T-helper 9 cell (primary cell): ENCODE measurements at places on chromosomes 13 and 19.

DNA sequence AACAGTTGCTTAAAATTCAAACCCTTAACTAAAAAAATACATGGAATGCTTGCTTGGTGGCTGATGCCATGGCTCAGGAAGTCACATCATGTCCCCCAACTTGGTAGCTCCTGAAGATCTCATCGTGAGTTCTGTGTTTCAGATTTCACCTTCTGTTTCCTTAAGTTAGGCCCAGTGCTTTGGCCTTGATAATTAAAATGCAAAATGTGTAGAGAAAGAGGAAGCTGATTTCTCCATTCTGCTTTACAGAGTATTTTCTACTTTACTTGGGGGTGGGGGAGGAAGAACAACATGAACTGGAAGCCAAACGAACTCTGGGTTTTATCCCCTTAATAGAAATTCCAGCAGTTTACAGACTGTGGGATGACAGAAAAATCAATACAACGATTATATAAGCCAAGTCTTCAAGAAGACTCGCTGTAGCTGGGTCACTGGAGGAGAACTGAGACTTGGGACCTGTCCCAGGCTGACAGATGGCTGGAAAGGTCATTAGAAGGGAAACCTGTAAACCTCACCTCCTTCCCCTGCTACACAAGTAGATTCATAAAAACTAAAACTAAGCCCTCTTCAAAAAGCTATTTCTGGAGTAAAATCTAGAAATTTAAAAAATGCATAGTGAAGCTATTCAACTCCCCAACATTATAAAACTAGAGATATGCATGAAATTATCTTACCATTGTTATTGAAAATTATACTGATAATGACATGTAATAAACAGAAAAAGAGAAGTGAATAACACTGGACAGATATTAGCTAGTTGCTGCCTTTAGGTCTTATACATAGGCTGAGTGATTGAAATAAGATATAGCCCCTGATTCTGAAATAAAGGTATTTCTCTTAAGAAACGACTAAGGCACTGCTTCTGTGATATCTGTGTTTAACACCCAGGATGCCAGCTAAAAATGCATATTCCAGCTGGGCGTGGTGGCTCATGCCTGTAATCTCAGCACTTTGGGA is 22.1 kb upstream of the GGACT start:
- no peak for DNase-seq

GRCh38 chr13:63629591-63629990 is 2213.9 kb upstream of the PCDH20 start:
- DNase-seq = no peak

GRCh38 chr13:67048084-67048820 is 181.9 kb downstream of the PCDH9 start:
- no peak for DNase-seq

GRCh38 chr13:113050734-113051431 is 54.7 kb upstream of the F7 start:
- no peak for DNase-seq

DNA sequence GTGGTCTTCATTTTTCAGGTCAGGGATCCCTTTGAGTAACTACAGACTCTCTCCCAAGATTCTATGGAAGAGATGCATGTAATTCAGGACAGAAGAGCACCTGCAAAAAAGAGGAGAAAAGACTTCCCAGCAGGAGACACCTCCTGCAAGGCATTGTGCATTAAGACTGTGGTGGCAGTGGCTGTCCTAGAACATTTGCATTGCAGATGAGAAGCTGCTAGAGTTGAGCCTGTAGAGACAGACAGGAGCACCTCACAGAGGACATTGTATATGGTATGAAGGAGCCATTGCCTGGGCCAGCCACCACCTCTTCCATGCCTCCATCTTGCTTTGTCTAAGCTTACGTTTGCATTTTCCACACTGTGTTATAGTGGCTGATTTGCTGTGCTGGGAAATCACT is 11.2 kb upstream of the MYO16 start:
- DNase-seq = no peak

DNA sequence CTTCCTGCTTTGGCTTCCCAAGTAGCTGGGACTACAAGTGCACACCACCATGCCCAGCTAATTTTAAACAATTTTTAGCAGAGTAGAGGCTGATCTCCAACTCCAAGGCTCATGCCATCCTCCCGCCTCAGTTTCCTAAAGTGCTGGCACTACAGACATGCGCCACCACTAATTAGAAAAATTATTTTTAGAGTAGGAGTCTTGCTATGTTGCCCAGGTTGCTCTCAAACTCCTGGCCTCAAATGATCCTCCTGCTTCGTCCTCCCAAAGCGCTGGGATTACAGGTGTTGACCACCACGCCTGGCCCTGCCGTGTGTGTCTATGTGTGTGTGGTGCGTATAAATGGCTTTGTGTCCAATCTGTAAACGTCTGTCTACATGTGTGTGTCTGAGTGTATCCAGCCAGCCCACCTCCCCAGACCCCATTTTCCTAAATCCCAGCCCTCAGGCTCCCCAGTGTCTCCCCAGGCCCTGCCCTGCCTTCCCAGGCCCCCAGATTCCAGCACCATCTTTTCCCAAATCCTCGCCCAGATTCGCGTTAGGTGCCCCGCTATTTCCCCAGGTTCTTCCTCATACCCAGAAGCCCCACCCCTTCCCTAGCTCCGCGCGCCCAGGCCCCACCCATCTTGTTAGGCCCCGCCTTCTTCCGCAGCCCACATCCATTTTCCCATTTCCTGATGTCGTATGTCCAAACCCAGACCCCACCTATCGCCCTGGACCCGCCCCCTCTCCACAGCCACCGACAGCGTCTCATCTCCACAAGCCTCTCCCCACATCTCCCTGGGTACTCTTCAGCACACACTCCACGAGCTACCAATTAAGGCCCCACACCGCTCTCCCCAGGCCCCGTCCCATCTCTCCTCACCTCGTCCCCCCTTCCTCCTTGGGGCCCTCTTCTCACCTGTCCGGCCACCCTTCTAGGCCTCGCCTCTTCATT is 24.9 kb downstream of the SLC8A2 start:
- no peak for DNase-seq

GRCh38 chr19:49497789-49498103 is 1.5 kb downstream of the RPS11 start:
- no peak for DNase-seq

GRCh38 chr19:5288347-5288739 is 52.3 kb downstream of the PTPRS start:
- DNase-seq = no peak

DNA sequence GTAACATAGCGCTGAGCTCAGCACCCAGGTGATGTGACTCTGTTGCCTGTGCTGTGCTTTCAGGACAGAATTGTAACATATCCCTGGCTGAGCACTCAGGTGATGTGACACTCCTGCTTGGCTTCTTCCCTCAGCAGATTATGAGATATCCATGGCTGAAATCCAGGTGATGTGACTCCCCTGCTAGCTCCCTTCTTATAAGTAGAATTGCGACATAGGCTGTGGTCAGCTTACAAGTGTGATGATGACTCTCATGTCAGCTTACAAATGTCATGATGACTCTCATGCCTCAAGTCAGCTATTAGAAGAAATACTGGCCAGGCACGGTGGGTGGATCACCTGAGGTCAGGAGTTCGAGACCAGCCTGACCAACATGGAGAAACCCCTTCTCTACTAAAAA is 14.3 kb upstream of the ZNF429 start:
- DNase-seq = no peak

DNA sequence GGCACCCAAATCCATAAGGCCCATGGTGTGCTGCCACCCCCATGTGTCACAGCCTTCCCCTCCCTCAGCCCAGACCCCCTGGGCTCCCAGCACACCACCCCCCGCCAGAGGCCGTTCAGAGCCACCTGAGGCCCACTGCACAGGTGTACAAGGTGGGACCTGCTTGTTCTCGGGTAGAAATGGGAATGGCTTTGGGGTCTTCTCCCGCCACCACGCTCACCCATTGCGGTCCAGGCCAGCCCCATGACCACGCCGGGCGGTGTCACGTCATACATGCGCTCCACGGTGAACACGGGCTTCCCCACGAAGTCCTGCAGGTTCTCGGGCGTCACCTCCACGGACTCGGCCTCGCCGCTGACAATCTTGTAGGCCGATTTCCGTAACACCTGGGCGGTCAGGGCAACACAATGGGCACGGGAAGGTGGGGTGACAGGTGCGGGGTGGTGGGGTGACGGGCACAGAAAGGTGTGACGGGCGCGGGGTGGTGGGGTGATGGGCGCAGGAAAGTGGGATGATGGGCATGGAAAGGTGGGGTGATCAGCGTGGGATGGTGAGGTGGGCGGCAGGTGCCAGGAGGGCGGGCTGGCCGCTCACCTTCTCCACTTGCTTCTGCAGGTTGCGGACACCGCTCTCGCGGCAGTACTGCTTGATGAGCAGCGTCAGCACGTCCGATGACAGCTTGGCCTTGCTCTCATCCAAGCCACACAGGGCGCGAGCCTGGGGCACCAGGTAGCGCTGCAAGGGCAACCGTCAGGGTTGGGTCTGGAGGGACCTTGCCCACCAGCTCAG is 4.3 kb downstream of the RPL36 start:
- DNase-seq = no peak

- DNase-seq = no peak
Measured at GRCh38 chr19:42068361-42068755, 1.6 kb downstream of the GRIK5 start.

DNA sequence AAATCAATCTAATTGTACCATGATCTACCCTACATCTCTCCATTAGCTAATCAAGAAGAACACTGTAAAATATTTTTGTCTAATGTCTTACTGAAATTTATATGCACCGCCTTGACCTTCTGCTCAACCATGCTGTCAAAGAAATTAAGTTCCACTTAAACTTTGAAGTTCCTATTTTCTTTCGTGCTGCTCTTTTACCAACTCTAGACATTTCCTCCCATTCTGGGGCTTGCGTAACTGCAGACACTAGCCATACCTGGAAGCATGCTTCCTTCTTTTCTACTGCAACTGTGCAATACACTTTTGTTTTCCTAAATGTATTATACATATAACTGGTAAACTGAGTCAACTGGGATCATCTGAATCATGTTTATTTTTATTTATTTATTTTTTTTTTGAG is 8.5 kb upstream of the UBE2L5 start:
- no peak for DNase-seq

GRCh38 chr13:66102864-66103263 is 1127.3 kb downstream of the PCDH9 start:
- no peak for DNase-seq

DNA sequence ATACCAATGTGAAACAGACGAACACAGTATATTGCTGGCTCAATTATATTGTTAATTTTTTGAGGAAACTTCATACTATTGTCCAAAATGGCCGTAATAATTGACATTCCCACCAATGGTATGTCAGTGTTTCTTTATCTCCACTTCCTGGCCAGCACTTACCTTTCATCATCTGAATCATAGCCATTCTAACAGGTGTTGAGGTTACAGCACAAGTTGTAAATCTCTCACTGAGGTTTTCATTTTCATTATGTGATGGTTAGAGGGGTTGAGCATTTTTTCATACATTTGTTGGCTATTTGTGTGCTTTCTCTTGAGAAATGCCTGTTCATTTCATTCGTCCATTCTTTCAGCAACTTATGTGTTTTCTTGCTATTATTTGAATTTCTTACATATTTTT is 824.0 kb downstream of the UQCRFS1 start:
- no peak for DNase-seq

- peak; percentile 18 for DNase-seq
Measured at GRCh38 chr13:39779337-39780265, 124.1 kb downstream of the COG6 start.

- DNase-seq = no peak
Measured at GRCh38 chr19:41320185-41320518, 10.2 kb downstream of the CCDC97 start.

DNA sequence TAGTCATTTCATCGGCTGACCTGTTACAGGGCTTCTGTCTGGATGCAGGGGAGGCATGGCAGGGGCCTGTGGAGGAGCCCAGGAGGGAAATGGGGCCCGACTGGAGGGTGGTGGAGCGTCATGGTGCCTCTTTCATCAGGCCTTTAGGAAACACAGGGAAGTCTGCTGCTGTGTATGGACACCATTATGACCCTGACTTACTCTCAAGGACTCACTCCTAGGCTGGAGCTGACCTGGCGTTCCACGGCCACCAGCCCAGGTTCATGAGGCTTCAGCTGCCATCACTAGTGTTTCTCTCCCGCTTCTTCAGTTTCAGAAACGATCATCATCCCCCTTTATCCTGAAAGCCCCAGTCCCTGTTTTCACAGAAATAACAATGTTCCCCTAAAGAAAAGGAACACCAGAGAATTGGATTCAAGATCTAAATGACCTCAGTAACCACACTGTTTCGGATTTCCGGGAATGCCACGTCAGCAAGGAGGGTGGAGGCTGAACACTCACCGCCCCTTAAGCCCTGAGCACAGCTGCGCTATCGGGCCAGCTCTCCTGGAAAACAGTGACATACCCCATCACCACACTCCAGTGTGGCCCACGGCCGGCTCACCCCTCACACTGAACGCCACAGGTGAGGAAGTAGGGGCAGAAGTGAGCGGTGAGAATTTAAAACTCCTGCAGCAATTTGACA is 67.6 kb downstream of the SOX1 start:
- DNase-seq = no peak

DNA sequence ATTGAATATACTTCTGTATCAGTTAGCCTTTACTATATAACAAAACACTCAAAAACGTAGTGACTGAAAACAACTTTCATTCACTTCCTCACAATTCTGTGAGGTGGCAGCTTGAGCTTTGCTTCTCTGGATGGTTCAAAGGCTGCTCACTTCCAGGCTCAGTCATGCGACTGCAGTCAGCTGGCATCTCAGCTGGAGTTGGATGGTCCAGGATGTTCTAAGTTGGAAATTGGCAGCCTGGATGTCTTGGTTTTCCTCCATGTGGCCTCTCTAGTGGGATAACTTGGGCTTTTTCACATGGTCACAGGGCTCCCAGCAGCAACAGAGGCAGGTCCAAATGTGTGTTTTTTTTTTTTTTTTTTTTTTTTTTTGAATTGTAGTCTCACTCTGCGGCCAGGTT is 204.4 kb downstream of the LACC1 start:
- no peak for DNase-seq

DNA sequence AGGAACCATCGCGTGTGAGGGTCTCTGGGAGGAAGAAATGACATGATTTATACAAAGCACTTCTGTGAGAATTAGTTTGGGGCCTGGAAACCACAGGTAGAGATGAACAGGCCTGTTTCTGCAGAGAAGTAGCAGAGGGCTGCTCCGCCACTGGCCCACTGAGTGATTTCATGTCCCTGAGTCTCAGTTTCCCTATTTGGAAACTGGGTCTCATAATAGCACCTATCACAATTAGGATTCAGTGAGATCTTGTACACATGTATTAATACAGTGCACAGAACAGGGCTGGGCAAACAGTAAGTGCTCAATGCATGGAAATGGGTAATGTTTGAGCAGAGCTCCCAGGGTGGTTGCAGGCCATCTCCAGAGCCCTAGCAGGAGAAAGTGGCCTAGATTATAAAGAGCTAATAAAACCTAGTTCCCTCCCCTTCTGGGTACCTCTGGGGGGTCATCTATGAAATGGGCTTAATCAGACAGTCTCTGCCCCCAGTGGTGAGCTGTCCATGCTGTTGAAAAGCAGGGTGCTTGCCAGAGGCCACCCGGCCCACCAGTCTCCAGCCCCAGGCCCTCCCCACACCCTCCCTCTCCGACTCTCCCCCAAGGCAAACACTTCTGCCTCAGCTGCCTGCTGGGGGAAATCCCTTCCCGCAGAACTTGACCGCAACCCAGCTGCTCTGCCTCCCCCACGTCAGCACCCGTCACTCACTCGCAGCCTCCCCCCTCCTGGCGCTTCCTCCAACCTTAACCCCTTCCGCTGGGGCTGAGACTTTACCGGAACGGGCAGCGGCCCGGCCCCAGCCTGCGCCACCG is 4.5 kb downstream of the BCL3 start:
- peak; percentile 92 for DNase-seq
